AG09309 (cell line): ENCODE measurements at places on chromosomes 11 and 22.
A peak's percentile ranks its signal among the peaks of the same experiment; 100 is the strongest.

DNA sequence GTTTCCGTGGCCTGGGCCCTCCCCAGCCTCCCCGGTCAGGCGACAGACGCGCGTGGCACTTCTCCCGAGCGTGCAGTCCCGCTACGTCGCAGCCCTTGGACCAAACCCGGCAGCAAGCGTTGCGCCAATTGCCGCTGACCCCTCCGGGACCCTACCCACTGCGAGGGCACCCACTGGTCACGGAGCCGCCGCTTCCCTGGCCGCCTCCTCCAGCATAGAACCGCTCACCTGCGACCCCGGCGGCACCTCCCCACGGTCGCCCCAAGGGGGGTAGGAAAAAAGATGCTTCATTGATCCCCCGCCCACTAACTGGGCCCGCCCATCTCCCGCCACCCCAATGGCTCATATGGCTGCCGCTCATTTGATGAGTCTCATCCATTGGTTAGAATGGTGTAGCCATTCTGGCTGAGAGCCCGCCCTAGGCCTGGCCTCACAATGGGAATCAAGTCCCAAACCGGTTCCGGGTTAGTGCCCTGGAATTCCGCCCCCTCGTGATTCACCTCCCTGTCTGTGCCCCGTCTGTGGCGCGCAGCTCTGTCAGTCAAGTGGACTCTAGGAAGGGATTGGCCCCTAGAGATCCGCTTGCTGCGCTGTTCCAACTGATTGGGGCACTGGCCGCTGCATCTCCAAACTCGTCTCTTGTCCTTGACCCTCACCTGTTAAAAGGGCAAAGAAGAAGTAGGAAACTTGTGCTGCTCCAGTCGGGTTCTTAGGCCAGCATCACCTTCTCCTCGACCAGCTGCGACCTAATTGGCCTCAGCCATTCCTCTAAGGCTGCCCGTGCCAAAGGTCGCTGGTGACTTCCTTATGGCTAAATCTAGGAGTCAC is at the start of gene MSANTD4:
Gene MSANTD4, minus strand, starts transcription at position 274 of the 828 bp plus-strand sequence. CDS start 11,323 bp downstream, outside the sequence.
- peak; percentile 98 for DNase-seq

DNA sequence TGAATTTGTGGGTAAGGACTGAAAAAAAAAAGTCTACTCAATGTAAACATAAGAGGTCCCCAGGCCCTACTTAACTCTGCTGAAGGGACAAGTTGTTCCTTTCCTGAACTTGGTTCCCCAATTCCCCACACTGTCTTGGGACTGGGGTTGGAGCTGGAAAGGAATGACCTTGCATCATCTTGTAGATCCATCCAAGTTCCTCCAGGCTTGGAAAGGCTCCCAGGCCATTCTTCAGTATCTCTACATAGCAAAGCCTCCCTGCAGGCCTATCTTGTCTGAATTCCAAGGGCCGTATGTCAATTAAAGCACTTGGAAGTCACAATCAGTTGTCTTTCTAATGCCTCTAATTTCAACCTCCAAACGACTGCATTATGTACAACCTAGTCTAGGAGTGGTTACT is 361.2 kb downstream of the TMEM135 start:
- DNase-seq, result no peak

DNA sequence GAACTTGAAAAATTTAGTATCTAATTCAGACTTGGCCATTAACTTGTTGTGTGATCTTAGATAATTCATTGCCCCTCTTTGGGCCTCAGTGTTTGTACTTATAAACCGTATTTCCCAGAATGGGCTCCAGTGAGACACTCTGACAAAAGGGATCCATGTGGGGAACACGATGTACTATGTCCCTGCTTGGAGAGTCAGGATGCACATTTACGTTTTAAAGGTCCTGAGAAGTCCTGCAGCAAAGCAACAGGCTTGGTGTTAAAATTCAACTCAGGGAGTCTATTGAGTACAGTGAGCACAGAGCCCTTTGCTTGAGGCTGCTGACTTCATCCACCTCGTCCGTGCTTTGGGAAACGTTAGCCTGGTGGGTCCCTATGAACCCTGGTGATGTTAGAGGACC is 9.0 kb downstream of the WNT11 start:
- no peak for DNase-seq

DNA sequence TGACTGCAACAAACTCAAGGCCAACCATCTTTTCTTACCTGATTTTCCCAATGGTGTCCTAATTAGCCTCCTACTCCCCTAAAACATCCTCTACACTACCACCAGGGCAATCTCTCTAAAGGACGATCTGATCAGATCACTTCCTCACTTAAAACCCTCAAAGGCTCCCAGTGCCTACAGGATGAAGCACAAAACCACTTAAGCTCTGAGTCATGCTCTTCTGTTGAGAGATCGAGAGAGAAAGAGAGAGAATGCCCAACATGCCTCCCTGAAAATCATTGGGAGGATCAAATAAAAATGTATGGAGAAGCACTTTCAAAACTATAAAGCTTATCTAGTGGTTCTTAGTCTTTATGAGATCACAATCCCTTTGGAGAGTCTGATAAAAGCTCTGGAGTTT is 171.1 kb downstream of the CADM1 start:
- DNase-seq, result peak; percentile 8

DNA sequence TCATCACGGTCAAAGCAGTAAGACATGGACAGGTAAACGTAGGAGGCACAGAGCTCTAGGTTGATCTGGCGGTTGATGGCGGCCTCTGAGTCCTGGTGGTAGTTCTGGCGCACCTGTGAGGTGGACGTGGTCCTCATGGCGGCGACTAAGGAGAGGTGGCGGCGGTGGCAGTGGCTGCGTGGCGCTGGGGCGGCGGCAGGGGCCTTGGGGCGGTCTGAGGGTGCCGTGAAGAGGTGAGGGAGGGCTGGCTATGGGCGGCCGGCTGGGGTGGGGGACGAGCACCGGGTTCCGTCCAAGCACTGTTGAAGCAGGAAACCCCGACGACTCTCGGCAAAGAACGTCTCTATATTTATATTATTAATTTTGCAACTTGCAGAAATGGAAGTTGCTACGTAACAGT is 85.6 kb downstream of the RSF1 start:
- DNase-seq, result no peak

- DNase-seq, result no peak
These were observed 2.9 kb downstream of the AP5B1 start for GRCh38 chr11:65777821-65778361.

- no peak for DNase-seq
These were observed 87.4 kb downstream of the IGLL5 start for GRCh38 chr22:22974795-22975580.

- no peak for DNase-seq
These were observed 418.7 kb upstream of the CADM1 start for GRCh38 chr11:115922876-115923275.

- DNase-seq, result no peak
These were observed at the start of gene RANBP1 for GRCh38 chr22:20115691-20116375. Gene RANBP1 (plus strand): TSS chr22:20116104. CDS start chr22:20116185, 81 bp downstream.

GRCh38 chr22:40107244-40107643 is 70.5 kb upstream of the TNRC6B start:
- DNase-seq, result no peak

DNA sequence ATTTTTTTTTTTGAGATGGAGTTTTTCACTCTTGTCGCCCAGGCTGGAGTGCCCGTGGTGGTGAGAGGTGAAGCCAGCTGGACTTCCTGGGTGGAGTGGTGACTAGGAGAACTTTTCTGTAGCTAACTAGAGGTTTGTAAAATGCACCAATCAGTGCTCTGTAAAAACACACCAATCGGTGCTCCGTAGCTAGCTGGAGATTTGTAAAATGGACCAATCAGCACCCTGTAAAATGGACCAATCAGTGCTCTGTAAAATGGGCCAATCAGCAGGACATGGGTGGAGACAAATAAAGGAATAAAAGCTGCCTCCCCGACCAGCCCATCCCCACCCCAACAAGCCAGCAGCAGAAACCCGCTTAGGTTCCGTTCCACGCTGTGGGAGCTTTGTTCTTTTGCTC is 4.4 kb upstream of the RAPSN start:
- no peak for DNase-seq

DNA sequence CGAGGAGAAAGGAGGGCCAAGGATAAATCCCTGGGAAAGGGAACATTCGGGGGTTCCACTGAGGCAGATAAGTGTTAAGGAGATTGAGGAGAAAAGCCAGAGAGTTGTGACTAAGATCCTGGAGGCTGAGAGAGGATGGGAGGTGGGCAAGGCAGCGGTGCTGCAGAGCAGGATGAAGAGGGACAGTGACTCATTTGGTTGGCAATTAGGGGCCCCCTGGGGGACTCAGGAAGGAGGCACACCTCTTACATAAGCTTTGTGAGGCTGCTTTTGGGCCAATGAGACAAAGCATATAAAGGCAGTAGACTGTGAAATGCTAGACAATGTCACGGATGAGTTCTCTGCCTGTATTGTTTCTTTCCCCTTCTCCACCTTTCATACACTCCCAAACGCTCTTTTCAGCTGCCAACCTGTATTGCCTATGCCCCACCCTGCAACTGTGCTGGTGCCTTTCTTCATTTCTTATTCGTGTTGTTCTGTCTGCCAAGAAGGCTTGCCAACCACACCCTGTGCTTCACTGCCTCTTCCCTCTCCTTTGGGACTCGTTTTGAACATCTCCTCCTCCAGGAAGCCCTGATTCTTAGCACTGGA is 246.8 kb upstream of the KIRREL3 start:
- DNase-seq, result no peak

DNA sequence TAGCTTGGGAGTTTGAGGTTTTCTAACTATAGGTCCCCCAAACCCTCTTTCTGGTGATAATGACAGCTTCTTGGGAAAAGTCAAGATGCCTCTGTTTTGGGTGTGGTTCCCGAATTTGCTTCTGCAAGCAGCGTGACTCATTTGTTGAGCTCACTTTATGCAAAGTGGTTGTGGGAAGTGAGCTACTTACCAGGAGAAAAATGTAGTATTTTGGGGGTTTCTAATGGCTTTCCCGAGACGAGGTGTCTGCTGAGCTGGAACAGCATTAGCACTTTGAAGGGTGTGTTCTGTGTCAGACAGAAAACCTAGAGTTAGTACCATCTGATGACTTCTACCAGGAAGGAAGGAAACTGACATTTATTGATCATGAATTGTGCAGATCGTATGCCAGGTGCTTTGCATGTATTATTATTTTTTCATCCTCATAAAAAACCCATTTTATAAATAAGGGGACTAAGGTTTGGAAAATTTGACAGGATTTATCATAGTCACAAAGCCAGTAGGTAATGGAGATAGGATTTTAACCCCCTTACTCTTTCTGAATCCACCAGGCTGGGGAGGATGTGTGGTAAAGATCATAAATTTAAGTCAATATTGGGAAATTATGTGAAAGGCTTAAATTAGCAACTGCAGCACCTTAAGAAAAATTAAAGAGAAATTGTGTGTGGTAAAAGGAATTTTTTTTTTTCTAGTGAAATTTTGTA is 108.8 kb upstream of the CD44 start:
- peak; percentile 42 for DNase-seq
